ENCODE measurements at places on chromosomes 11 and 22. TPM values are rescaled to one million over a fixed set of nuclear protein-coding genes. Genes with fewer than 3 reads are reported as not detected.

GRCh38 chr11:122601141-122602125 is 54.1 kb upstream of the UBASH3B start:
- H3K27ac ChIP-seq, result no peak overlapping the region
- H3K36me3 ChIP-seq, result no peaks in the 10 kb centered on the region
- peaks cover 13% of the 10 kb centered on the region for H3K27me3 ChIP-seq
- no peak overlapping the region for H3K4me3 ChIP-seq

DNA sequence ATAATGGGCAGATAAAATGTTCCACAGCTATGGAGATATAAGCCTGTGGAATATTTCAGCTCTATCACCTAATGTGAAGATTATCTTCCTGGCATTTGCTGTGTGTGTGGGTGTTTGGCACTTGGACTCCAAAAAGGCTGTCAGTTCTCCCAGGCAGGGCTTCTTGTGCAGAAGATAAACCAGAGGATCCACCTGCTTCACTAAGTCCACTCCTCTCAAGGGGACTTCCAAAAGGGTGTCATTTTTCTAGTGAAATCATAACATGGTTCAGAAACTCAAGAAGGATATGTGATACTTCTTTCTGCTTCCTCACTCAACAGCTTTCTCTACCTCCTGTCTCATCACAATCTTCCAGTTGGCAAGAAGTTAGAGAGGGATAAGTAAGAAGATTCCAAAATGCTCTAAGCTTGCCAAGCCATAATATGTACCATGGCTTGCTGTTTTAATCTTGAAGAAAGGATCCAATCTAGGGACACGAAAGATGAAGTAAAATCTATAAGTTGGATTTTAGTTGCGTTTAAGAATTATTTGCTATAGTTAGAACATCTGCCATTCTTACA is 206.2 kb upstream of the MTMR2 start:
- H3K4me1 ChIP-seq, result peaks cover 2% of the 10 kb centered on the region
- H3K27me3 ChIP-seq, result no peaks in the 10 kb centered on the region
- H3K4me3 ChIP-seq, result no peak overlapping the region
- H3K27ac ChIP-seq, result no peak overlapping the region
- no peaks in the 10 kb centered on the region for H3K36me3 ChIP-seq
- no peak for DNase-seq

GRCh38 chr11:8656291-8656690 is 26.2 kb downstream of the TRIM66 start:
- no peaks in the 10 kb centered on the region for H3K36me3 ChIP-seq
- H3K27ac ChIP-seq, result no peak overlapping the region
- H3K27me3 ChIP-seq, result no peaks in the 10 kb centered on the region
- no peak overlapping the region for H3K4me3 ChIP-seq
- no peak for DNase-seq

DNA sequence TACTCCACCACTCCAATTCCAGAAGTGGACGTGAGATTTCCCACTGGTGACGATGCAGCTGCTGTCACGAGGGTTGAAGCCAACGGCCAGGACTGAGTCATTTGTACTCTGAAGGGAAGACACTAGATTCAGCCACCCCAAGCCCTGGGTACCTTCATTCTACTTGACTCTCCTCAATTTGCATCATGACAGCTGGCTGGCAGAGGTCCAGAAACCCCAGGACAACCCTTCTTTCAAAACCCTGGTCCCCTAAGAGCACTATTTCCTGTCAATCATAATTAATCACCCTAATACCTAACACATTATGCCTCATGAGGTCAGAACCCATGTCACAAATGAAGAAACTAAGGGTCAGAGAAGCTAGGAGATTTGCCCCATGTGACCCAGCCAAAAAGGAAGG is 4.9 kb downstream of the EML3 start:
- no peaks in the 10 kb centered on the region for H3K27me3 ChIP-seq
- H3K4me1 ChIP-seq, result peaks cover 7% of the 10 kb centered on the region
- peaks cover 35% of the 10 kb centered on the region for H3K36me3 ChIP-seq
- no peak overlapping the region for H3K4me3 ChIP-seq
- no peak for DNase-seq

DNA sequence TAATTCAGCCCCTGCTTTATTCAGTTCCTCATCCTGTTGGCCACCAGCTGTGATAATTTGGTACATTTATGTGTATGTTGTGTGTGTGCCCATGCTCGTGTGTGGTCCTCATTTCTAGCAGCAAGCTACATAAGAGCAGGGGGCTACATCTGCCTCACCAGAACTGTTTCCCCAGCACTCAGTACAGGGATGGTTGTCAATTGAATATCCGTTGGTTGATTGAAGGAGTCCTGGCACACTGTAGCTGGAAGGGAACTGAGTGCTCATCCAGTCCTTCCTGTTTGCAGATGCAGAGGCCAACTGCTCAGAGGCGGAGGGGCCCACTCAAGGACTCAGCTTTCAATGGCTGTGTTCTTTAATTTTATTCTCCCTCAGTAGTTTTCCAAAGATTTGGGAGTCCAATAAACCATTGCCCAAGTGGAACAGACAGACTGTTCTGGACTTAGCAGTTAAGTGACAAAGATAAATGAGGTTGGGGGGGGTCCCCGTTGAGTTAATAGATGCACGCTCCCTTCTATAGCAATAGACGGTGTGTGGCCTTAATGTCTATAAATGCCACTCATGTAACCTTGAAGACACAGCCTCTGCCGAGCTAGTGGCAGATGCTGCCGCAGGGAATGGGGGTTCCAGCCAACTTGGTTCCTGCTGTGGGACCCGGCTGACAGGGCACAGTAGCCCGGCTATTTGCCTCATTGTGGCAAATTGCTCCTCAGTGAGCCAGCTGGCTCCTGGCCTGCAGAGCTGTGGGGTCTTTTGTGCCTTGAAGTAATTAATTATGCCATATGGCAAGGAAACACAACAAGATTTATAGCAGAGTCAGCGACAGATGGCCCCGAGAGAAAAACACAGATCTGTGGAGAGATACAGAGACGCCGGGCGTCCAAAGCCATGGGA is 71.4 kb upstream of the GRK3 start:
- H3K36me3 ChIP-seq, result 0 out of 2 replicates have a peak, but pooled peaks cover 6% of the 10 kb centered on the region
- H3K4me3 ChIP-seq, result no peak overlapping the region
- peaks cover 8% of the 10 kb centered on the region for H3K4me1 ChIP-seq
- no peak overlapping the region for H3K27ac ChIP-seq
- H3K27me3 ChIP-seq, result no peaks in the 10 kb centered on the region

DNA sequence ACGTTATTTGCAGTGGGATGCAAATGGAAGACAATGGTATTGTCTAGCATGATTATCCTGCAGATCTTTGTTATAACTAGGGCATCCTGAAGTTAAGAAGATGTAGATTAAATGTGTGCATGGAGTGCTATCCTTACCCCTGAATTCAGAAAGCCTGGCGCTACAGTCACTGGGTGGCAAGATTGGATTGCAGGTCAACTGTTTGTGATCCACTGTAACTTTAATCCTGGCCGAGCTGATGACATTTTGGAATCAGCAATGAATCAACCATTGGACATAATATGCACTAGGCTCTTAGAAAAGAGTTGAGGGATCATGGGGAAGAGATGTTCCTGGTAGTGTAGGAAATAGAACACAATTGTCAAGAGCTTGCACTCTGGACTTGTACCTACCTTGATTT is 25.1 kb downstream of the SEZ6L start:
- no peaks in the 10 kb centered on the region for H3K36me3 ChIP-seq
- no peak for DNase-seq

GRCh38 chr11:77113382-77114088 is 10.9 kb downstream of the OMP start:
- no peak overlapping the region for H3K27ac ChIP-seq
- no peak overlapping the region for H3K4me3 ChIP-seq
- peaks cover 5% of the 10 kb centered on the region for H3K4me1 ChIP-seq
- DNase-seq, result peak; percentile 38
- peaks cover 11% of the 10 kb centered on the region for H3K36me3 ChIP-seq
- H3K27me3 ChIP-seq, result no peaks in the 10 kb centered on the region

- no peaks in the 10 kb centered on the region for H3K4me1 ChIP-seq
- DNase-seq, result no peak
- H3K27me3 ChIP-seq, result no peaks in the 10 kb centered on the region
- H3K36me3 ChIP-seq, result no peaks in the 10 kb centered on the region
- no peak overlapping the region for H3K4me3 ChIP-seq
Observed at GRCh38 chr11:79192836-79193235, 248.0 kb downstream of the TENM4 start.

DNA sequence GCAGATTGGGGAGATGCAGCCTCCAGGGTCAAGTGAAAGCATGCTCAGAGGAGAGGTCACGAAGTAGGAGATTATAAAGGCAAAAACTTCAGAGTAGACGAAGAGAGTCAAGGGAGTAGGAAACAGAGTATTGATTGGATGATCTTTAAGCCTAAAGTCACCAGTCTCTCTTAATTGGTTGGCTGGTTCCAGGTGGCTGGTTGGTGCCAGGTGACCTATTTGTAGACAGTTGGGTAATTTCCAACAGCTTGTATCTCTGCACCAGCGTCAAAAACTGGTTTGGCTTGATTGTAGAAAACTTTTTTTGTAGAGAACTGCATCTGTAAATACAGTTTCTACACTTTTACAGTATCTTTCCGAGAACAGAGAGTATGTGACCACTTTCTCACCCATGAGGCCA is 75.7 kb upstream of the CCDC90B start:
- no peaks in the 10 kb centered on the region for H3K27me3 ChIP-seq
- no peaks in the 10 kb centered on the region for H3K36me3 ChIP-seq
- DNase-seq, result no peak
- no peak overlapping the region for H3K4me3 ChIP-seq
- H3K27ac ChIP-seq, result no peak overlapping the region
- H3K4me1 ChIP-seq, result no peaks in the 10 kb centered on the region

DNA sequence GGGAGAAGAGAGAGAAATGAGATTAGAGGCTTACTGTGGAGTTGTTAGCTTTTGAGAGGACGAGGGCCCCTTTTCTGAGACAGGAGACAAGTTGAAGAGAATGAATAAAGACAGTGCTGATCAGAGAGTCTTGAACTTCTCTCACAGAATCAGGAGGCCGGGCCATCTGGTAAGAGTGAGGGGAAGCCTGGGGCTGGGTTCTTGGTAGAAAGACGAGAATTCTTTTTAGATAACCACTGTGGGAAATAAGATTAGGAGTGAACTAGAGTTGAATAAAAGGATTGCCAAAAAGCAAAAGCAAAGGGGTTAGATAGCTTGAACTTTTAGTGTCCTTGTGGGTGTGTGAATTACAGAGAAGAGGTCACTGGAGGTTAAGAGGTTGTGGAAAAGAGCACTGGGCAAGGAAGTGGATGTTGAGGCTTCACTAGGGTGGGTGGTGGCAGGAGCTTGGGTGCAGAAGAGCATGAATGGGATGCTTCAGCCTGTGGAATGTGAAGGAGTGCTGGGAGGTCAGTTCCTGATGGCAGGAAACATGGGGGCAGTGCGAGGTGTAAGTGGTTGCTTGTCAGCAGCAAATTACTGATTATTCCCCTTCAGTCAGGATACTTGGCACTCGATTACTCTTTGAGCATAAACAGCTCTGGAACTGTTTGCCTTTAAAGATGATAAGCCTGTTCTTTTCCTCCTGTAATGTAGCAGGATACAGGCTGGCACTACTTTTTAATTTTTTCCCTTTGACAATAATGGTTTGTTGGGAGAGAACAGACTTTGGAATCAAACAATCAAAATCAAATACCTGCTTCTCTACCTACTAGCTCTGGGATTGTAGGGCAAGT is 98.3 kb downstream of the ARHGAP42 start:
- H3K4me1 ChIP-seq, result 0 out of 2 replicates have a peak, but pooled peaks cover 1% of the 10 kb centered on the region
- H3K27ac ChIP-seq, result no peak overlapping the region
- no peak for DNase-seq

DNA sequence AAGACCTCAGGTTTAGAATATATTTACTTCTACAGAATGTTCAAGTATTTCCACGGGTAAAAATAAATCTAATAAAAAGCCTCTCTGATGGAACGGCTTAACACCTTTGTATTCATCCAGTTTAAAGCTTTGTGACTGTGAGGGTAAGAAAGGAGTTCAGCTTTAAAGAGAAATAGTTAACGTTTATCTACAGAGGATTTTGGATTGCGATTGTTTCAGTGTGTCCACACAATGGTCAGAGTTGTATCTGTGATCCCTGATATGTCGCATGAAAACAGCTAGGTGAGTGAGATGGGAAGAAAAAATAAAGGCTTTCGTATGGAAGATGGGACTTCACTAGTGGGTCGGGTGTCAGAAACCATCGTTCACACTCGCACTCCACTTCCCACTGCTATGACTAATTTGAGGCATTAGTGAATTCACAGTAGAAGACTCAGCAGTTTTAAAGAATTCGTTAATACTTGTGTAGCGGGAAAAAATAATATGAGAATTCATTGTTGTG is 1.6 kb downstream of the APLP2 start:
- H3K4me1 ChIP-seq, result peaks cover 4% of the 10 kb centered on the region
- peak overlapping the region; percentile 90 for H3K4me3 ChIP-seq
- no peak overlapping the region for H3K27ac ChIP-seq
- H3K27me3 ChIP-seq, result no peaks in the 10 kb centered on the region

DNA sequence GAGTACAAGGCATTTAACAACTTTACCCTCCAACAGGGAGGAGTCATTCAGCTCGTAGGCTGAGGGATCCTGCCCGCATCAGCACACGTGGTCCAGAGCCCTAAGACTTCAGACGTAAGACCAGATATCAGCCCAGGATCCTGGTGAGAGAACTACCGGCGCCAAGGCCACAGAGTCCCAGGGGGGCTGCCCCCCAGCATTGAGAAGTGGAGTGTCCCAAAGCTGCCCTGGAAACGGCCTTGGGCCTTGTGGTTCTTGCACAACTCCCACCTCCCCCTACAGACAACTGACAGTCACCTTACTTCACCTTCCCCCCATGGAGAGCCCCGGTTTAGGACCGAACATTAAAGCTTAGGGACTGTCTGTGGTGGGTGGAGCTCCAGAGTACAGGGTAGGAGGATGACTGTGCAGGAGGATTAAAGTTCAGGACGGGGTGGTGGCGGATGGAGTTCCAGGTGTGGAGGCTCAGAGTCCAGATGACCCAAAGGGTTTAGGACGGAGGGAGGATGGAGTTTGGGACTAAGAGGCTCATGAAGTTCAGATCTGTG is 1.0 kb downstream of the C11orf91 start:
- DNase-seq, result no peak
- H3K36me3 ChIP-seq, result no peaks in the 10 kb centered on the region
- no peak overlapping the region for H3K27ac ChIP-seq
- H3K27me3 ChIP-seq, result no peaks in the 10 kb centered on the region
- peaks cover 27% of the 10 kb centered on the region for H3K4me1 ChIP-seq

DNA sequence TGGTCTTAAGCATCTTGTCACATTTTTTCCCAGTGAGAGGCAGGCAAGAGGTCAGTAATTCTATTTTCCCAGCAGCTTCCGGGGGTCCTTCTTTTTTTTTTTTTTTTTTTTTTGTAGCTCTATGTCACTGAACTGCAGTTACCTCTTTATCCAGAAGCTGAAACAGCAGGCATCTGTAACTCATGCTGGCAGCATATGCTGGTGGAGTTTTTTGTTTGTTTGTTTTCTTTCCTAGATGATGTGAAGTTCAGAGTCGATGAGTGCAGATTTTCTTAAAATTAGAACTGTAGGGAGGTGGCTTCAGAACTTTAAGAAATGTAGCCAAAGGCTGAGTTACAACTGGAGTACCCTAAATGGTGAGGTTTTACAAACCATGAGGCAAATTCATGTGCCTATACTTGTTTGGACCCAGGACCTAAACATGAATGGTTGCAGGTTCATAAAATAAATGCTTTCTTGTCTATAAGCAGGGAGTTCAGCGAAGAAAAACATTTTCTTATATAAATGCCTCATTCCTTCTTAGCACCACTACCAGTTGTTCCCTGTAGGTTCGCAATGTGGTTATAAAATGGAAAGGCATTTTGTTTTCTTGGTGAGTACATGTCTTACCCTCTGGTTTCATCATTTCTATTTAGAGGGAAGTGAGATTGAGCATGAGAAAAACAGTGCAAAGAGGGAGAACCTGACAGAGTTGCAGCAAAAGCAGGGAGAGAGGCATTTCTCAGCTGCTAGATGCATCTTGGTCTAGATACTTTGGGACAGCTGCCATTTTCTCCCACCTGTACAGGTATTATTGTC is 84.0 kb downstream of the TRIM44 start:
- H3K36me3 ChIP-seq, result peaks cover 2% of the 10 kb centered on the region
- no peak overlapping the region for H3K27ac ChIP-seq
- no peaks in the 10 kb centered on the region for H3K27me3 ChIP-seq
- peak; percentile 41 for DNase-seq

The CREB3L1 gene
- total RNA-seq, result 10.0 TPM

The CHRM1 gene
- total RNA-seq, result not detected
